B cell (primary cell): ENCODE measurements at places on chromosomes 3 and 15.

GRCh38 chr15:58923696-58924300, 9.7 kb downstream of the SLTM start:
- no peak for DNase-seq

GRCh38 chr3:107068980-107069379, 308.3 kb upstream of the CCDC54 start:
- no peak for DNase-seq

GRCh38 chr3:48877671-48878070, 21.0 kb downstream of the SLC25A20 start:
- DNase-seq: no peak

DNA sequence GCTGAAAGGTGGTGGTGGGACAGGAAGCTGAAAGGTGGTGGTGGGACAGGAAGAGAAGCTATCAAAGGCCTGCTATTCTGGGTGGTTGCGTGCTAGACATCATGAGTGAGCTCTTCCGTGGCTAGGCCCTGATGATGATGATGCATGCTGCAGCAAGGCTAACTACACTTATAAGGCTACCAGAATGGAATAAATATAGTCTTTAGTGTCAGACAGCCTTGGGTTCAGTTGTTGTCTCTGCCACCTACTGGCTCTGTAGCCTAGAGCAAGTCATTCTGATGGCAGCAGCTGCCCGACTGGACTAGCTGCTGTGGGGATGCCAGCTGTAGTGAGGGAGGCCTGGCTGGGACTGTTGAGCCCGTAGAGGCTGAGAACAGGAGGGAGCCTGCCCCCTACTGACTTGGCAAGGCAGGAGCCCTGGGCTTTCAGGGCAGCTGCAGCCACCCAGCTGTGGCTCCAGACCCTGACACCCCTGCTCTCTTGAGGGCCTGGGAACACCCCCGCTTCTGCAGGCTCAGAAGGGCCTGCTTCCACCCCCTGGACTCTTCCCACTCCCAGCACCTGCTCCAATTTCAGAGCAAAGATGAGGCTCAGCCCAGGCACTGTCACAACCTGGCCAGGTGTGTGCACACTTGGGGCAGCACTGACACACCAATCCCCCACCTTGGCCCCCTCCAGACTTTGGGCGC, 21.4 kb upstream of the ZBED2 start:
- DNase-seq: peak; percentile 49

- DNase-seq: no peak
Observed at GRCh38 chr3:125207507-125207906, 5.0 kb downstream of the SLC12A8 start.

- no peak for DNase-seq
Observed at GRCh38 chr3:173624086-173624485, 226.5 kb downstream of the NLGN1 start.

- DNase-seq: peak; percentile 13
Observed at GRCh38 chr3:197428117-197428801, 127.5 kb downstream of the BDH1 start.

DNA sequence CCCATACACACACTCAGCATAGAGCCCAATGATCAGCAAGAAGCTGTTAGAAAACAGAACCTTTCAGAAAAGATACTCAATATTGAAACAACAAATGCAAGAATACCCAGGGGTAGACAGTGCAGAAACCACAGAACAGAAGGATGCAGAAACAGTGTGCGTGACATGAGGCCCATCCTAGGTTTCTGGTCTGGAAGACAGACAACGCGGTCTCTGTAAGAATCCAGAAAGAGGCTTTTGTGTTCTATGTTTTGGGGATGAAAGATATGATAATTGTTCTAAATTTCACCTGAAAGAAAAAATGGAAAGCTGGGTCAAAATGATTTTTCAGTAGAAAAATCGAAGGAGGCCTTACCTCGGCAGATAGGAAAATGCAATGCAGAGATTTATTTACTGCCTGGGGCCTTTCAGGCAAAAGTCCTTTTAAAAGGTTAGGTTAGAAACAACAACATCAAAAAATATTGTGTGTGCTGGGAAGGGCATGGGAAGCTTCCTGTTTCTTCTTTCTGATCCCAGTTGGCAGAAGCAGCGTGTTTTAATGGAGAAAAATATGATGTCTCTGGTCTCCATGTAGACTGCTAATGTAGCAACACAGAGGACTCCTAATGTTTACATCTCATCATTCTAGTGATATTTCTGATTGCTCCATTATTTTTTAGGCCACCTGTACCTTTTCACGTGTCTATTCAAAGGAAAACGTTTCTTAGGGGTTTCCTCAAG, 17.0 kb downstream of the SYNM start:
- DNase-seq: no peak

DNA sequence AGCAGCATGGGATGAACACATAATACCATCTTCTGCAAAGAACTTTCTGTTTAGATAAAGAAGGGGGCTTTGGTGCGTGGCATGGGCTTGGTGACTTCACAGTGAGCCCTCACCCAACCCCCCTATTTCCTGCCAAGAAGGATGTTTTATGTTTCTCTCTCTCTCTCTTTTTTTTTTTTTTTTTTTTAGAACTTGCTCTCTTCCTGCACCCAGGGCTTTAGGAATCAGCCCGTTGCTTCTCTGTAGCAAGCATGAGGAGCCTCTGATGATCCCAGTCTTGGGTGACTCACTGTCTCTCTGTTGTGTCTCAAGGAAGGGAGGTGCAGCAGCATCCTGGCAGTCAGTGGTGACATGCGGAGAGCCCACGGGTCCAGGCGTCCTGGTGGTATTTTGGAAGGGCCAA, 49.1 kb downstream of the CCK start:
- peak; percentile 41 for DNase-seq
